CD4-positive, alpha-beta T cell (primary cell): ENCODE measurements at places on chromosomes 4 and X. TPM values are rescaled to one million over a fixed set of nuclear protein-coding genes. Genes with fewer than 3 reads are reported as not detected.

Gene FDCSP
- total RNA-seq: not detected

DNA sequence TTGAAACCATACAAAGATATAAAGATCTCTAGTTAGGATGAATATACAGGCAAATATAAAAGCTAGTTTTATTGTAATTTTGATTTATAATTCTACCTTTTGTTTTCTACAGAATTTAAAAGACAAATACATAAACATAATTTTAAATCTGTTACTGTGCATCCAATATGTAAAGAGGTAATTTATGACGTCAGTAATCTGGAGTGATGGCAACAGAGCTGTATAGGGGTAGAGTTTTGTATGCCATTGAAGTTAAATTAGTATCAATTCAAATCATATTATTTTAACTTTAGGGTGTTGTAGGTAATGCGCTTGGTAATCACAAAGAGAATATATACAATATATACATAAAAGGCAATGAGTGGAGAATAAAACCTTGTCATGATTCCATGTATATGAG is 183.7 kb upstream of the ARHGAP24 start:
- no peak for DNase-seq
- H3K4me3 ChIP-seq: no peak overlapping the region
- no peaks in the 10 kb centered on the region for H3K27me3 ChIP-seq
- H3K36me3 ChIP-seq: no peaks in the 10 kb centered on the region

- H3K4me1 ChIP-seq: no peaks in the 10 kb centered on the region
- H3K4me3 ChIP-seq: no peak overlapping the region
- H3K36me3 ChIP-seq: no peaks in the 10 kb centered on the region
- DNase-seq: no peak
- H3K27me3 ChIP-seq: no peaks in the 10 kb centered on the region
These were observed 34.8 kb downstream of the CCDC149 start for GRCh38 chr4:24877868-24878635.

- no peak overlapping the region for H3K4me3 ChIP-seq
- no peak for DNase-seq
- no peaks in the 10 kb centered on the region for H3K4me1 ChIP-seq
- peaks cover 4% of the 10 kb centered on the region for H3K27me3 ChIP-seq
These were observed 15.8 kb downstream of the SCD5 start for GRCh38 chr4:82782626-82783345.

Gene EGFL6
- total RNA-seq: not detected

DNA sequence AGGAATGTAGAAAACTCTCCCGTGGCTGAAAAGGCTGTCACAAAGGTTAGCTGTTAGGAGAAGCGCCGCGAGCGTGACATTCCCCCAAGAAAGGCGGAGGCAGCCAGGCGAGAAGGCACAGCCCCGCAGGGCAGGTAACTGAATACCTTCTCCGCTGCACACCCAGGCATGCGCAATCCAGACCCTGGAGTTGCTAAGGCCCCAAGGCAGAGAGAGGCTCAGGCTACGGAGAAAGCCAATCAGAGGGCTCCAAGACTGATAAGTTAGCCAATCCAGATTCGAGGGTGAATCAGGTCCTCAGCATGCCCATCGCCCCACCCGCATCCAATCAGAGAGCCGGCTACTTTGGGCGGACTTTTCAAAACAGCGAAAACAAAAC is 485 bp upstream of the CCNG2 start:
- H3K27ac ChIP-seq: peak overlapping the region; percentile 52
- peak; percentile 93 for DNase-seq
- peaks cover 20% of the 10 kb centered on the region for H3K4me1 ChIP-seq
- peaks cover 2% of the 10 kb centered on the region for H3K36me3 ChIP-seq
- no peaks in the 10 kb centered on the region for H3K27me3 ChIP-seq

DNA sequence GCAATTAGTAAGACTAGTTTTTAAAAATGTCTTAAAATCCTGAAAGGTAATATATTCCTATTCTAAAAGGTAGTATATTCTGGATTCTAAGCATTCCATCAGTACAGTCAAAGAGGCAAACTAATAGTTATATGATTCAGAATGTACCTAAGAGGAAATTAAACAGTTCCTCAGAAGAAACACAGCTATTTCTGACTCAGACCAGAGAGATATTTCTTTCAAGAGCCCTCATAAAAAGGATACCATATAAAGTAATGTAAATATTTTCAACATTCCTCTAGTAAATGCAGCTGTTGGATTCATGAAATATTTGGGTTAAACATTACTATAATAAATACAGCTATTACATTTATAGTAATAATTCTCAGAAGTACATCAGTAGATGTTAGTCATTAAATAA is 358.3 kb downstream of the MAGEB5 start:
- H3K36me3 ChIP-seq: no peaks in the 10 kb centered on the region
- H3K27me3 ChIP-seq: no peaks in the 10 kb centered on the region
- DNase-seq: no peak
- no peak overlapping the region for H3K27ac ChIP-seq
- no peak overlapping the region for H3K4me3 ChIP-seq
- no peaks in the 10 kb centered on the region for H3K4me1 ChIP-seq

- no peak overlapping the region for H3K27ac ChIP-seq
- no peaks in the 10 kb centered on the region for H3K4me1 ChIP-seq
- no peaks in the 10 kb centered on the region for H3K27me3 ChIP-seq
- DNase-seq: peak; percentile 36
These were observed 250.0 kb downstream of the CBR4 start for GRCh38 chr4:168759959-168760527.

DNA sequence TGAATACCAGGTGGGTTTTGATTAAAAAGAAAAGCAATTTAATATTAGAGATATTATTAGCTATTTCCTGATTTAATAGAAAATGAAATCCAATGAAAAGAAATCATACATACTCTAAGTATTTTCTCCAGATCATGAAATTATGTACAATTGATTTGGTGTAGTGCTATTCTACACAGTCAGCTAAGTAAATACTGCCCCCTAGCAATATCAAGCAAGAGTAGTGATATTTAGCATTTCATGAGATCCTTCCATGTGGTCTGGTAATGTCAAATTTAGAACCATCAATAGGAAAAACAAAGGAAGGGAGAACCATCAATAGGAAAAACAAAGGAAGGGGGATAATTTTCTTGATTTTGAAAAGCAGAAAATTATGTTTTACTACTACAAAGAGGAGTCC is 114.6 kb downstream of the TBCK start:
- DNase-seq: no peak
- H3K27ac ChIP-seq: no peak overlapping the region

- peaks cover 6% of the 10 kb centered on the region for H3K36me3 ChIP-seq
- no peaks in the 10 kb centered on the region for H3K27me3 ChIP-seq
- peaks cover 74% of the 10 kb centered on the region for H3K4me1 ChIP-seq
- no peak for DNase-seq
- H3K4me3 ChIP-seq: no peak overlapping the region
- H3K27ac ChIP-seq: peak overlapping the region; percentile 45
These were observed 29.1 kb downstream of the TBC1D14 start for GRCh38 chr4:6938647-6939271.

DNA sequence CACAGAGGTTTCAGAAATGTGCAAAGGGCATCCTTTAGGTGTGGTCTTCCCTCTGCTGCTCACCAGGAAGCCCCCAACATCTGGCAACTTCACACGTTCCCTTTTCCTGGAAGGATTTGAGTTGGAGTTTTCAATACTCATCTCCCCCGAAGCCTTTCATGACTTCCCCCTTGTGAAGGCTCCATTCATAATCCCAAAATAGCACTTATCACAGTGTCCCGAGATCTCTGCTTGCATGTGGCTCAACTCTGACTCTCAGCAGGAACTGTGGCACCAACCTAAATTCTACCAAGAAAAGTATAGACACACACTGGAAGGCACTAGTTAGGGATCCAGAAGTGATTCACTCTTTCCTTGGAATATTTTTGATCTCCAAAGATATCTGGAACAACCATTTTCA is 40.5 kb upstream of the ZNF827 start:
- DNase-seq: no peak
- H3K27me3 ChIP-seq: no peaks in the 10 kb centered on the region
- no peak overlapping the region for H3K27ac ChIP-seq
- no peaks in the 10 kb centered on the region for H3K36me3 ChIP-seq
- H3K4me1 ChIP-seq: no peaks in the 10 kb centered on the region
